ENCODE measurements at places on chromosomes 2 and 18.
A peak's percentile ranks its signal among the peaks of the same experiment; 100 is the strongest.

DNA sequence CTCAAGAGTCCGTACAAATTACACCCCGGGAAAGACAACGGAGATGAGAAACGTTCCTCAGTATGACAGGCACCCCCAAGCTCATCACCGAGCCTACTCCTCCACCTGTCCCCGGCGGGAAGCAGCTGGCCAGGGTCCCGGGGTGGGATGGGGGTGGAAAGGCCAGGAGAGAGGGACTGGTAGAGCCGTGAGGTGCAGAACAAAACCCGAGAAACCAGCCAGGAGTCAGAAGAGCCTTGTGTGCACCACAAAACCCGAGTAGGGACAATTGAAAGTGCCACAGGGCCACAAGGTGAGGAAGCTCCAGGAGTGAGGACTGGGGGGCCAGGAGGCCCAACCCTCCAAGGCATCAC is 75.5 kb upstream of the SALL3 start:
- no peak for DNase-seq

GRCh38 chr2:3132466-3132865 is 245.2 kb downstream of the EIPR1 start:
- DNase-seq = no peak

- no peak for DNase-seq
Observed at GRCh38 chr2:143732076-143732475, 602.9 kb downstream of the ARHGAP15 start.

GRCh38 chr2:40451918-40452605 is at the start of gene SLC8A1:
Gene SLC8A1 (minus strand): TSS chr2:40452090.
- DNase-seq = no peak

- DNase-seq = no peak
Observed at GRCh38 chr2:165114346-165114939, 89.4 kb downstream of the SCN3A start.

GRCh38 chr18:39345321-39345720 is 1779.7 kb upstream of the CELF4 start:
- no peak for DNase-seq

DNA sequence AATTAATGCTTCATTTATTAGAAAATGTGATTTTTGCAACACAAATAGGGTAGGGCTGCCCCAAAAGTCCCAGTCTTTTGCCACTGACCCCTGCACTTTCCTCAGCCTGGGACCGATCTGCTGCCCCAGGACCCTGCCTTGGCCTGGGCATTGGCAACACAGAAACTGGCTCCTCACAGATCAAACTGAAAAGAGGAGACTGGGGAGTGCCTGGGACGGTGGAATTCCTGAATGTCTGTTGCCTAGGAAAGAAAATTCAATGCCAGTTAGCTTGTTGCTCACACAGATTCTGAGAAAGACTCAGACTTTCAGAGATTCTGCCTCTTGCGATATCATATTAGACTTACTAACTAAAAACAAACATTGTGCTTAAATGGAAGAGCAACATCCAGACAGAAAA is 211.2 kb downstream of the VAPA start:
- no peak for DNase-seq

- DNase-seq = peak; percentile 27
Observed at GRCh38 chr2:27249891-27250651, 12.8 kb downstream of the SLC30A3 start.

- DNase-seq = no peak
Observed at GRCh38 chr2:135525786-135526185, 5.2 kb downstream of the ZRANB3 start.

- DNase-seq = no peak
Observed at GRCh38 chr2:111694700-111695101, 189.3 kb downstream of the ANAPC1 start.

DNA sequence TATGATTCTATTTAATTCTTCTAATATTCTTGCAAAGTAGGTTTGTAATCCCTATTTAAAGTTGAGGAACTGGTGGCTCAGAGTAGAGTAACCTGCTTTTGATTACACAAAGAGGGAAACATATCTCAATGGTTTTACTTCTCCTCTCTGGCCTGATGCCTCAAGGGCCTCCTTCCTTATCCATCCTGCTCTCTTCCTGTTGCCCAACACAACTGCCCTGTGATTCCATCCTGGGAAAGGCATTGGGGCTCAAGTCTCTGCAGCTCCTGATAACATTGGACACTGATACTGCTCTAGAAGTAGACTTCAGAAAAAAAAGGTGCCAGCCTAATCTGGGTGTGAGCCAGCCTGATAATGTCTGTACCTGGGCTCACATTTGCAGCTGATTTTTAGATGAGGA is 75.8 kb downstream of the RDH14 start:
- DNase-seq = no peak

DNA sequence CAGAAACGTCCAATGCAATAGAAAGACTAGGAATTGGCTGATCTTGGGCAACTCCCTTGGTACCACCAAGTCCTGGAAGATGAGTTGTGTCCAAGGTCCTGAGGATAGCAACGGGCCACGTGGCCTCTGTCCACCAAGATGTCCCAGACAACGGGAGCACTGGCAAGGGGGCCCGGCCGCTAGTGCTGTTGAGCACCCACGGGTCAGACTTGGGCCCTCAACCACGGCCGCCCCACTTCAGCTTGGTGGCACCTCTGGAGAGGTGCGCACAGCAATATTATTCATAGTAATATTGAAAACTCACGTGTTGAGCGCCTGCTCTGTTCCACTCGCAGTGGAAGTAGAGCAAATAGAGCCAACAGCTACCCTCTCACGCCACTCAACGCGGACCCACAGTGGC is 19.0 kb downstream of the PASK start:
- DNase-seq = no peak

DNA sequence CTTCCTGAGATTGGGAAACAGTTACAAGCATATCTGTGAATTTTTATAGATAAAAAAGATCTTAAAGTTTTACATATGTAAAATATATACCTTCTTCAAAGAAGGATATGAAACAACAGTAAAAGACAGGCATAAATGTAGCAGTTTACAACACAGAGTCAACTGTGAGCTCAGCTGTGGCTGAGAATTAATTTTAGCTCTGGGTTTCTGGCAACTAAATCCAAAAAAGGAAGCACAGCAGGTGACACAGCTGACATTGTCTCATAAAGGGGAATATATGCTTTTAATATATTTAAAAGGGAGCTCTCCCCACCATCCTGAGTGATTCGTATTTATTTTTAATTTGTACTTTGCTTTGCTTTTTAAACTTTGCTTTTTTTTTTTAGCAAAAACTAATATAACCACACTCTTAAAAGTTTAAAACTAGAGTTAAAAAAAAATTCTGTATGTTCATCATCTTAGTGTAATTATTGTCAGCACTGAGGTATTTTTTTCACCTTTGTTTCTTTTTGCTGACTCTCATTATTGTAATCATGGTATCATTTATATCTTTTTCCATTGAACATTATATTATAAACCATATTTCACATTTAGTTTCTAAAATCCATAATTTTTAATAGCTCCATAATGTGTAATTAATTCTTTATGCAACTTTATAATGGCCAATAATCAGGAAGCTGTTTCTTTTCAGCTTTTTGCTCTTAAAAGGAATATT is 6.7 kb downstream of the TUBB6 start:
- no peak for DNase-seq

GRCh38 chr2:108354136-108354535 is 23.6 kb upstream of the SULT1C4 start:
- no peak for DNase-seq

DNA sequence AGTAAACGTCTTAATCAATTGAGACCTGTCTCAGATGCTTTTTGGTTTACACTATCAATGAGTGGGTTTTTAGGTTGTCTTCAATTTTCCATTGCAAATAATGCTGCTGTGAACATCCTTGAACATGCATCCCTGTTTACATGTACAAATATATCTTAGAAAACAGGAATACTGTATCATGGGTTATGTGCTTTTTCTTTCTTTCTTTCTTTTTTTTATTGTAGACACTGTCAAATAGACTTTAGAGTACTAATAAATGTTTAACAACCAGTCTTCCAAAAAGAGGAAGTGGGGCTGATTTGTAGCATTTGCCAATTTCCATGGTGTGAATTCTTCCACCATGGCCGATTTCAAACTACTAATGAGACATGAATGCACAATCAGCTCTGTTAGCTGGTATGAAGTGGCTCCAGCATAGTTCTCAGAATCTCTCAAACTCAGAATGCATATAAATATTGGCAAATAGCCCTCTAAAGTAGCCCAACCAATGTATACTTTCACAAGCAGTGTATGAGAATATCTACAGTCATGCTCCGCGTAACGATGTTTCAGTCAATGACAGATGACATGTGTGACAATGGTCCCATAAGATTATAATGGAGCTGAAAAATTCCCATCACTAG is 50.3 kb upstream of the B3GNT2 start:
- DNase-seq = no peak

DNA sequence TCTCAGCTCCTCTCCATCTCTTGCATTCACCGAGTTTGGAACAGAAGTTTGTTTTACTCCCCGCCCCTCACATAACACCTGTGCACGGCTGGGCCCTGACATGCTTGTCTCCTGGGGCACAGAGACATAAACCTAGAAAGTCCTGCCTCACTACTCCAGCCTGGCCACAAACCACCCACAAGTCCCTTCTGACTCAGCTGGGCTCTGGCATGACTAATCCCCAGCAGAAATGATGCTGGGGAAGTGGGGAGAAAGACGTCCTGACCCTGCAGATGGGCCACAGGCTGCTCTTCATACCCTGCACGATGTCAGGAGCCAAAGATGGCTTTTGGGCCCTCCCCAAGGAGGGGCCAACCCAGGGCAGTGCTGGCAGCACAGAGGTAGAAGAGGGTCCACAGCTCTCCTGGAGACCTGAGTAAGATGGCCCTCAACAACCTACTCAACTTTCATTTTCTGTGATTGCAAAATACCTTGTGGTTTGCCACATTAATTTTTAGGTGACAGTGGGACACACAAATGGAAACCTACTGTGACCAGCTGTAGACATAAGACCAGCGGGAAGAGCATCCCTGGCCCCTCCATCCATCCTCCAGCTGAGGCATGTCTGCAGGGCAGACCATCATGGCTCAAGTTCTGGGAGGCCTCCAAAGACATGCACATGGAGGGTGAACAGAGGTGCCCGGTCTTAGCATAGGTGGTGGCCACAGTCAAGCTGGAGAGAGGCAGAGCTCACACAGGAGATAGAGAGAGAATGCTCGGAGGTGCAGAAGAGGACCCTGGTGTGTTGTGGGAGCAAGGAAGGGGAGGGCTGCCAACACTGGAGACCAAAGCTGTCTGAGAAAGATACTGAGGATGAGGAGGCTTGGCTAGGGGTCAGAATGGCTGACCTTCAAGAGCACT is 40.0 kb downstream of the DNMT3A start:
- DNase-seq = peak; percentile 59

- no peak for DNase-seq
Observed at GRCh38 chr2:102504833-102505232, 31.8 kb downstream of the SLC9A4 start.

DNA sequence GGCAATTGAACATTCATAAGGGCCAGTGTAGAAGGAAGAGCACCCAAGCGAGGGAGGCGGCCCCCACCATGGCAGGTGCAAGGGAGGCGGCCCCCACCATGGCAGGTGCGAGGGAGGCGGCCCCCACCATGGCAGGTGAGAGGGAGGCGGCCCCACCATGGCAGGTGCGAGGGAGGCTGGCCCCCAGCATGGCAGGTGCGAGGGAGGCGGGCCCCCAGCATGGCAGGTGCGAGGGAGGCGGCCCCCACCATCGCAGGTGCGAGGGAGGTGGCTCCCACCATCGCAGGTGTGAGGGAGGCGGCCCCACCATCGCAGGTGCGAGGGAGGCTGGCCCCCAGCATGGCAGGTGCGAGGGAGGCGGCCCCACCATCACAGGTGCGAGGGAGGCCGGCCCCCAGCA is 24.7 kb upstream of the GPC1 start:
- no peak for DNase-seq

DNA sequence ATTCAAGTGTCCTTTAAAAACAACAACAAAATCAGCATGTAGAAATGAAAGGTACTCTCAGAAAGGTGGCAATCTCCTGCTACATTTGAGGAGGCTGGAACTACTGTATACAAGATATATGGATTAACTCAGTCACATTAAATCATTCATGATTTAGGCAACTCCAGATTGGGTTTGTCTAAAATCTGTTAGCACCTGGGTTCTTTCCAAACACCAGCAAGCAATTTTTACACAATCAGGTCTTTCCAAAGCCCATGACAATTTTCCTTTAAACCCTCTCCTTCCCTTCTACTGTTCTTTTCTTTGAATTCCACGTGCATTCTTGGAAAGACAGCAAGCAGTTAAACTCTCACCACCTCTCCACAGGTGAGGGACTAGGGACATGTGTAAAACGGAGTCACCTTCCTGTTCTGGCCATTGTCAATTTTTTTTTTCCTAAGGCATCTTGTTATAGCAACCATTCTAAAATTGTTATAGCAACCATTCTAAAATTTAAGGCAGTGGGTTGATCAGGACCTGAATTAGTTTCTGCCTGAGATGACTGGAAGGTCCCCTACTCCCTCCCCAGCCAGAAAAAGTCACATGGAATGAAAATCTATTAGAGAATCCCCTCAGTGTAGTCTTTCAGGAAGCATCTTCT is 113.9 kb downstream of the ANKRD44 start:
- no peak for DNase-seq

- no peak for DNase-seq
Observed at GRCh38 chr2:120609826-120610395, 125.8 kb upstream of the GLI2 start.
